CD4-positive, alpha-beta T cell treated with Interleukin-17A for 4 hours (primary cell): ENCODE measurements at places on chromosomes 5 and 9.

DNA sequence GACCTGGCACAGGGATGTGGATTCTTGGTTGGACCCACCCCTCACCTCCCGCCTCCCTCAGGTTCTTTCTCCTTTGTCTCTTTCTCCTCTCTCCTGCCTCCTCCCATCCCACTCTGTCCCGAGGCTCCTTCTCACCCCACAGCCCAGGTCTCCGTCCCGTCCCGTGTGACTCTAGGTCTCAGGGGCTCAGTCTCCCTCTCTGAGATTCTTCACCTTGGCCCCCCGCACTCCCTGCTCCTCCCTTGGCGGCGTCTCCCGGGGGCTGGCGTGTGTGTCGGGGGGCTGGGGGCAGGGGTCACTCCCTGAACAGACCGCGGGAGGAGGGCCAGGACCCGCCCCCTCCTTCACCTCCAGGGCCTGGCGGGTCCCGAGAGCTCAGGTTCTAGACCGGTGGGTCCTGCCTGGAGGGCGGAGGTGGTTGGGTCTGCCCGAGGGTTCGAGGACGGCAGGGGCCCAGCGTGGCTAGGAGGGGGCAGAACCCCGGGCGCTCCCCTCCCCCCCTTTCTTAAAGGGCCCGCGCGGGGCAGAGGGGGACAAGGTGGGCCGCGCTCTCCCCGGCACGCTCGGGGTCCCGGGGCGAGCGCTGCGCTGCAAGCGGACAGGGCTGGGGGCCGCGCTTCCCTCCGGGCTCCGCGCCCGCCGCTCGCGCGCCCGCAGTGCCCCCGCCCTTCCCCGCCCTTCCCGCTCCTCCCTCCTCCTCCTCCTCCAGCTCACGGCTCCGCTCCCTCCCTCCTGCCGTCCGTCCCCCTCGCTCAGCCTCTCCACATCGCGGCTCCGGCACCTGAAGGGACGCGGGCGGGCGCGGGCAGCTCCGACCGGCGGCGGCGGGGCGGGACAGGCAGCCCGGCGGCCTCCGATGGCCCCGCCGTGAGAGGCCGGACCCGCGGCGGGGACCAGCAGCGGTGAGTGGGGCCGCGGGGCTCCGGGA is at the start of gene PSD2:
Gene PSD2 (plus strand): TSS at position 735 of the 928 bp plus-strand sequence. CDS start 13,633 bp downstream, outside the sequence.
- DNase-seq = peak; percentile 58

DNA sequence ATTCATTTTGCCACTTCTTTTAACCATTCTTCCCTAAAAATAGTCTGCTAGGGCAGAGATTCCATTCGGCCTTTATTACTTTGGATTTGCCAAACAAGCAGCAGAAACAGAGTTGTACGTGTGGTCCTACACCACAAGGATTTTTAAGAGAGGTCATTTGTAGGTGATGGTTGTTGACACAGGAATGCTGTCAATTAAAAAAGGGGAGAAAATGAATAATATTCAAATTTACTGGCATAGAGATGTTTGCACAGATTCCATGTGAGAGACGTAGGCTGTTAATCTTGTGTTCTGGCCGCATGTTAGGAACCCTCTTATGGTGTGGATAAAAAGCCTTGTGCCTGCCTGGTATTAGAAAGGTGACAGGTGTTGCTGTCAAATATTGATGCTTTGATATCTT is 34.9 kb downstream of the TRIO start:
- no peak for DNase-seq

DNA sequence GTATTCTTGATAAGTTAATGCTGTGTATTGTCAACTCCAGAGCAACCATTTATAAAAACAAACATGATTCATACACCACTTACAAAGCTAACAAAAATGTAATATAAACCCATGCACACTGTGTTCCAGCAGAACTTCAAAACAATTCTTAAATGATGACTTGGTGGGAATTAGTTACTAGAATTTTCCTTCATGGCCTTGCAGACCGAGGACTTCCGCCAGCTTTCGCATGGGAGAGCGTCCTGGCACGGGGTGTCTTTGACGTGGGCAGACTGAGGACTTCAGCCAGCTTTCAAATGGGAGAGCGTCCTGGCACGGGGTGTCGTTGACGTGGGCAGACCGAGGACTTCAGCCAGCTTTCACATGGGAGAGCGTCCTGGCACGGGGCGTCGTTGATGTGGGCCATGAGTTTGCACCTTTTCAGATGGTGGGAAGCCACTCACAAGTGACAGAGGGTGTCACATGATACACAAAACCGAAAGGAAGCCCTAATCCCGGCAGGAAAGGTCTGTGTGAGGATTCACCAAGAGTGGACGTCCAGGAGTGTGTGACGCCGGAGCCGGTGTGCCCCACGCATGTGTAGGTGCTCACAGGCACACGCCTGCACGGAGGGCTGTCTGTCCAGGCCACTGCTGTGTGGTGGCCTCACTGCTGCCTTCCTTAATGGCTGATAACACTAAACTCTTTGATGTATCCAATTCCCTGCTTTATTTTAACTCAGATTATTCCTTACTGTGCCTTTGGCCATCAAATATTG is 211.3 kb upstream of the IRX4 start:
- DNase-seq = no peak

DNA sequence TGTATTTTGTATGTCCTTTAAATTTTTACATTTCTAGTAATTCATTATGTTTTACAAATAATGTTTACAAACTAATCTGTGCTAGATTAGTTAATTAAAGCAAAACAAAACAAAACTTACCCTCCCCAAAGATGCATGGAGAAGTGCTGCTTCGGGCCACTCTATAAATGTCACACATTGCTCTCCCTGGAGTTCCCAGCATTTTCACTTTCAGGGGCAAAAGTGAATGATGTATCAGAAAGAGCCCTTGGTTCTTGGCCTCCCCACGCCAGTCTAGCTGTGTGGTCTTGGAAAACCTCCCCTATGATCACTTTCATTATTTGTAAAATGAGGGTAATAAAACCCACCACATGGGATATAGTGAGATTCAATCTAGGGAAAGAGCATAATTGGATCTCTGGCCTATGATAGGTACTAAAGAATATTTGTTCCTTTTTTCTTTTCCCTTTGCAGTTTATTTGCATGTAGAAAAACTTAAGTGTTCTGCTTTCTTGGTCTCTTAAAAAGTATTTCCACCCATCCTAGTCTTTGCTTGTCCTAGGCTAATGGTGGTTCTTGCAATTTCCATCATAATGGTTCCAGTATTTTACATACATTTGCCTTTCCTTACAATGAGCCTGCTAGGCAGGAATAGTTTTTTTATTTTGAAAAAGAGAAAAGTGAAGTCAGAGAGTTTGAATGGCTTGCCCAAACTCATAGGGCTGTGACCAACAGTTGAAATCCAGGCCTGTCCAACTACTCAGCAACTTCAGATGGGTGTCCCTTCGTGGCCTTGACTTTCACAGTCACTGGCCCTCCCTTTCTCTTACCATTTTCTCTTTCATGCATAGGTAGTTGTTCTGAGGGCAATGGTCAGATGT is 184.5 kb upstream of the KLF4 start:
- no peak for DNase-seq

GRCh38 chr5:69509212-69509611 is 16.6 kb downstream of the OCLN start:
- DNase-seq = no peak

GRCh38 chr5:69006030-69006429 is 87.8 kb upstream of the SLC30A5 start:
- no peak for DNase-seq
